ENCODE measurements at places on chromosomes 16 and 17.

DNA sequence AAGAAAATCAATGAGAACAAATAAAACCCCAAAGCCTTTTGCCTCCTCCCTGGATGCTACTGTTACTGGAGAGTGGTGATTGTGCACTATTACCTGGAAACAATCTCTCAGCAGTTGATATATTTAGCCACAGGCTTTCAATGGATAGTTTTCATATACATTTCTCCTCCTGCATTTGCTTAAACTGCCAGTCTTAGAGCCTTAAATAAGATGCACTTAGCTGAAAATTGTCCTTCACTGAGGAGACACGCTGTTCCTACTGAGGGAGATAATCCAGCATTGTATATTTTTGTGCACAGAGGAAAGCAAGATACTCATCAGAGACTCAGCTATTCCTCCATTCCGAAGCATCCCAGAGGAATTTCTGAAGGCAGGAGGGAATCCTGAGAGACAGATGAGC is 520.2 kb upstream of the C16orf82 start:
- no peak for DNase-seq

DNA sequence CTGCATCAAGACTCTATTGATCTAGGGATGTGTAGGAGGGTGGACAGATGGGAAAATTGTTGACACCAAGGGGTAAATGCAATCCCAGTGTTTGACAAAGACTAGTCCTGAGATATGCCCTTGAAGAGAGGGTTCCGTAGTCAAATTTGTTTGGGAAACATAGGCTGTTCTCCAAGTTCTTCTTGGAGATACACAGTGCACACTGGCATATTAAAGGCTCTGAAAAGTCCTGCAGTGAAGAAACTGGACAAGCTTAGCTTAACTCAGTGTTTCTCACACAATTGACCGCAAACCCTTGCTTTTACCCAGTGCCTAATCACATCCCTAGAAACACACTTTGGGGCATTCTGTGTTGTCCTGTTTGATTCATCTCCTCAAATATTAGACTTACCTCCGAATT is 10.8 kb downstream of the DHRS7C start:
- DNase-seq = no peak

DNA sequence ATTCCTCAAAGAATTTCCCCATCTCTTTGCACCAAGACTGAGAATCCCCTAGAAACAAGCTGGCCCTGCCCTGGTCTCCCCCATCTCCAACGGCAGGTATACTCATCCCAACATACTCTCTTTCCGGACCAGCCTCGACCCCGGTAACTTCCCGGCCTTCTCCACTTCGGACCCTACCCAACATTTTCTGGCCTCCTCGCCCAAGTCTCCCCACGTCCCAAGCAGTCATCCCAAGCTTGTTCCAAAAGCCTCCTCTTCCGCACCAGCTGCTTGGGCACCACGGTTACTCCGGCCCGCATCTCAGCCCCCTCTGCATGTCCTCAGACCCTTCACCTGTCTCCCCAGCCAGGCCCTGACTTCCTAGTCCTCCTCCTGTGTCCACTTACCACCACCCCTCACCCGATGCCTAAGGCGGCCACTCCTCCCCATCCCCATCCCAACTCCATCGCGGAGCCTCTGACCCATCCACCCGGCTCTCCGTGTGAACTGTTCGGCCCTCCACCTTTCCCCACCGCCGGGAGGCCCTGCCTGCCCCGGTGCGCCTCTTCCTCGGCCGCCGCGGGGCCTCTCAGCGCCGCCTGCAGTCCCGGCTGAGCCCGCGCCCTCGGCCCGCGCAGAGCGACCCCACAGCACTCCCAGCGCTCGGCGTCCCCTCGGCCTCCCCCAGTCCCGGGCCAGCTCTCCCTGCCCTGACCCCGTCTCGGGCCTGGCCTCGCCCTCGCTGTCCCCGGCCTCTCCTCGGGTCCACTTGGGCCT is 994 bp downstream of the PITPNA start:
- peak; percentile 27 for DNase-seq

DNA sequence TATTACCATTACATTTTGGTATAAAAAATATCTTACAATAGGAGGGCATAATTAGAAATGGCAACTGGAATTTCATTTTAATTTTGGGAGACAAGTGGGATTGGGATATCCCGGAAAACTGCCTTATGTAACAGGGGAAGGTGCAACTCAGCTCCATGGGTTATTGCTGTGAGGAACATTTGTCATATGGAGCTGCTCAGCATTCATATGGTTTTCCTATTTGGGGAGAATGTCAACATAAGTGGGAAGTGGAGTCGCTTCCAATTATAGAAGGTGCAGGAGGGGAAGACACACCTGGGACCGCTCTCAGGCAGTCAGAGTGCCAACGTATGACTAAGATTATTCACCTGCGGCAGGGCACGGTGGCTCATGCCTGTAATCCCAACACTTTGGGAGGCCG is 10.7 kb downstream of the ODF4 start:
- DNase-seq = no peak

DNA sequence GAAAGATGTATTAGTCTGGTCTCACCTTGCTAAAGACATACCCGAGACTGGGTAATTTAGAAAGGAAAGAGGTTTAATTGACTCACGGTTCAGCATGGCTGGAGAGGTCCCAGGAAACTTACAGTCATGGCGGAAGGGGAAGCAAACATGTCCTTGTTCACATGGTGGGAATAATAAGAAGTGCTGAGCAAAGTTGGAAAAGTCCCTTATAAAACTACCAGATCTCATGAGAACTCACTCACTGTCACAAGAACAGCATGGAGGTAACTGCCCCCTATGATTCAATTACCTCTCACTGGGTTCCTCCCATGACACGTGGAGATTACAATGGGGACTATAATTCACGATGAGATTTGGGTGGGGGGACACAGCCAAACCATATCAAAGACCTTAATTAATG is 53.3 kb downstream of the BCL7C start:
- DNase-seq = no peak

- DNase-seq = peak; percentile 64
These were observed 11.3 kb upstream of the TSPOAP1 start for GRCh38 chr17:58339755-58340404.

DNA sequence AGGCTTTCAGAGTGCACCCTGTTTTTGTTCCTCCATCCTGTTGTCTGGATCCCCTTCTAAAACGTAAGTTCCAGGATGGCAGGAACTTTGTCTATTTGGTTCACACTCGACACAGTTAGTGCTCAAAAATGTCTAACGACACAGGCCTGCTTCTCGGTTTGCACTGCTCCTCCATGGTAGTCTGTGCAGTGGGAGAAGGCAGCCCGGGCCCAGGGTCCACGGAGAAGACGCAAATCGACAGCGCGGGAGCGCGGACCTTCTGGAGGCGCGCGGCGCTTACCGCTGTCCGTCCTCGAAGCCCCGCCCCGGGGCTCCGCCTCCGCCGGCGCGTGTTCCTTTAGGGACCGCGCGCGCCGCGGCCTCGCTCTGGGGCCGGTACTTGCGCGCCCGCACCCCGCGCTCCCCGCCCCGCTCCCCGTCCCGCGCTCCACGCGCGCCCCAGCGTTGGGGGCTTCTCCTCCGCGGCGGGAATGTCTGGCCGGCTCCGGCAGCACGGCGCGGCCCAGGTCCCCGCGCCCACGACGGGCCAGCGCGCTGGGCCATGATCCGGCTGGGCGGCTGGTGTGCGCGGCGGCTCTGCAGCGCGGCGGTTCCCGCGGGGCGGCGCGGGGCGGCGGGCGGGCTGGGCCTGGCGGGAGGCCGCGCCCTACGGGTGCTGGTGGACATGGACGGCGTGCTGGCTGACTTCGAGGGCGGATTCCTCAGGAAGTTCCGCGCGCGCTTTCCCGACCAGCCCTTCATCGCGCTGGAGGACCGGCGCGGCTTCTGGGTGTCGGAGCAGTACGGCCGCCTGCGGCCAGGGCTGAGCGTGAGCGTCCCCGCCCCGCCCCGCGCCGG is at the start of gene NT5M:
Gene NT5M, plus strand, starts transcription at position 364 of the 837 bp plus-strand sequence. Its CDS starts 178 bp downstream, at position 542.
- peak; percentile 80 for DNase-seq

Measured in activated CD4-positive, alpha-beta T cell treated with anti-CD3 and anti-CD28 coated beads, Interleukin-2, amount 50 U/mL, for 16 hours (primary cell).